ENCODE measurements at places on chromosomes 12 and 14. TPM values are rescaled to one million over a fixed set of nuclear protein-coding genes. Genes with fewer than 3 reads are reported as not detected.

Gene ESYT1
- 251 TPM for total RNA-seq

Gene GPRC5D
- not detected for total RNA-seq

Gene ACVRL1
- not detected for total RNA-seq

Gene CLEC1A
- not detected for total RNA-seq

Gene RGS6
- not detected for total RNA-seq

Gene SERPINA12
- not detected for total RNA-seq

Gene MFAP5
- total RNA-seq, result not detected

Gene SOCS2
- 40.7 TPM for total RNA-seq

Gene CEP290
- total RNA-seq, result 18.2 TPM

Gene SERPINA5
- total RNA-seq, result not detected

Gene JPH4
- not detected for total RNA-seq

Gene TAS2R31
- total RNA-seq, result 2.9 TPM

GRCh38 chr14:87644689-87645088 is 348.3 kb downstream of the GALC start:
- no peak for DNase-seq

GRCh38 chr14:94361682-94362081 is 26.7 kb downstream of the SERPINA1 start:
- DNase-seq, result no peak

- no peak for DNase-seq
Measured at GRCh38 chr12:19643635-19644034, 204.3 kb downstream of the AEBP2 start.

DNA sequence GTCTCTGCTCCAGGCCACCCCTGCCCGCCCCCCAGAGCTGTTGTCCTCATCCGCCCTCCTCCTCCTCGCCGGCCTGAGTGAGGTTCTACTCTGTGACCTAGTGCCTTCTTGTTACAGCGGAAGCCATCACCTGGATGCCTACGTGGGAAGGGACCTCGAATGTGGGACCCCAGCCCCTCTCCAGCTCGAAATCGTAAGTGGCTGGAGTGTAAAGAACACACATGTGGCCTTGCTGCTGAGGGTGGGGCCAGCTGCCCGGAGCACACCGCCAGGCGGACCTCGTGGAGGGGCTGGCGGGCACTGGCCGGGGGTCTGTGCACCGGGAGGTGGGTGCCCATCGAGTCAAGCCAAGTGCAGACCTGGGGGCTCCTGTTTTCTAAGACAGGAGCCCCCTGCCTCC is 19.4 kb downstream of the MEG3 start:
- no peak for DNase-seq

- DNase-seq, result no peak
Measured at GRCh38 chr14:36418937-36419336, 98.5 kb upstream of the MBIP start.

GRCh38 chr14:75281654-75282019 is 3.0 kb downstream of the FOS start:
- no peak for DNase-seq

DNA sequence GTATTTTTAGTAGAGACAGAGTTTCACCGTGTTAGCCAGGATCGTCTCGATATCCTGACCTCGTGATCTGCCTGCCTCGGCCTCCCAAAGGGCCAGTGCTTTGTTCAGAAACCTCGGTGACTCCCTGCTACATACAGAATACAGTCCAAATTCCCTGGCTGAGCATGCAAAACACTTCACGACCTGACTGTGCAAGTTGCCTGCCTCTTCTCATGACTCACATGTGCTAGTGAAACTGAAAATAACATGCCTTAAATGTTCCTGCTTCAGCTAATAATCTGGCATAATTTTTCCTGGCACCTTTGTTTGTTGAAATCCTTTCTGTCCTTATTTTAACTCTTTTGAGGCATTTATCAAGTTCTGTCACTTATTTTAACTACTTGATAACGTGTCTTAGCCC is 8.2 kb downstream of the DMAC2L start:
- no peak for DNase-seq

- no peak for DNase-seq
Measured at GRCh38 chr12:23909551-23909950, 39.9 kb downstream of the SOX5 start.

DNA sequence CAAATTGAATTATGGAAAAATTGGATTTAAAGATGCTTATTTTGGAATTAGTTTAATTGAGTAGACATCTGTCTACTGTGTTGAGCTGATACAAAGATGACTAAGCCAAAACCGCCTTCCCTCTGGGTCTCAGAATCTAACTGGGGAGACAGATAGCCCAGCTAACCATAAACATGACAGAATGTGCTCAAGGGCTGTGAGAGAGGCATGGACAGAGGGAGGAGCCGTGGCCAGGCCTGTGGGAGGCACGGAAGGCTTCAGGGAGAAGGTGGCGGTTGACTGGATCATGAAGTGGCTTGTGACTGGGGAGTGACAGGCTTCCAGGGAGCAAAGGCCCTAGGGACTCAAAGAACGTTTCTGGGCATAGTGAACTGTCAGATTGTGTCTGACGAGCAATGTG is 74.6 kb downstream of the DACT1 start:
- DNase-seq, result no peak

DNA sequence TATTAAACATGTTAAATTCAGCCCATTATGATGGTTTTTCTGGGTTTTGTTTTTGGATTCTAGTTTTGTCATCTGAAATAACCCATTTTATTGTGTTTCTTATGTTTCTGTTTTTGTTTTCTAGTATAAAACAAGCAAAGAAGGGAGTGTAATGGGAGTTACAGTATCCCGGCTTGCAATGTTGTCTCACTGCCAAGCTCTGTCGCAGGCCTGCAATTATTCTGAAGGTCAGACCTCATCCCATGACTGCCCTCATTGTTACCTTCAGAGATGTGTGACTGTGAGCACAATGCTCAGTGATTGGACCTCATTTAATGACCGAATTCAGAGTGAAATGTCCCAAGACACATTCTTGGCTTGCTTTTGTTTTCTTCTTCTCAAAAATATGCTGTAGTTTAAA is 73.0 kb upstream of the ATF1 start:
- no peak for DNase-seq

- no peak for DNase-seq
Measured at GRCh38 chr12:30850684-30851083, 75.9 kb upstream of the TSPAN11 start.

DNA sequence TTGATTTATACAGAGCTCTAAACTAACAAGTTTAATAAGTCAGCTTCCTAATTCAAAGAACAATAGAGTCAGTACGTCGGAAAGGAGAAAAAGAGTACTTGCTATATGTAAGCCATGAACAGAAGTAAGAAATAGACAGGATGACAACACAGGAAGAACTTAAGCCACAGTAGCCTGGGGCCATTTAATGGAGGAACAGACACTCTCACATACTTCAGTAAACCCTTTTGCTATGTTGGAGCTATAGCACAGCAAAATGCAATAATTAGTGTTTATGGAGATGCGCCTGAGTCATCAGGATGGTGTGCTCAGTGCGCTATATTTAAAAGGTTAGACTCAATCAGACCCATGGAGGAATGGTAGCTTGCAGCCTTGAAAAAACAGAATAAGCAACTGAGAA is 61.0 kb downstream of the SRGAP1 start:
- DNase-seq, result no peak

GRCh38 chr12:19411234-19412204 is 27.8 kb upstream of the AEBP2 start:
- no peak for DNase-seq

DNA sequence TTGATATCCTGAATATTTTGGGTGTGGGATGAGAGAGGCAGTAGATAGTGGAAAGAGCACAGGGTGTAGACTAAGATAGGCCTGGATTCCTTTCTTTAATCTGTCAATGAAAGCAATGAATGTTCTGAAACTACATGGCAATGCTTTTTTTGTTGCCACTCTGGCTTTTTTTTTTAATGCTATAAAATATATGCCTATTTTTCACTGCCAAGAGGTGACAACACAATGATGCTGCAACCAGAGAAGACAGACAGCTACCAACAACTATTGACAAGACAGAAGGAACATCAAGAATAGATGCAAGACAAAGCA is 9.4 kb downstream of the ANG start:
- DNase-seq, result no peak

DNA sequence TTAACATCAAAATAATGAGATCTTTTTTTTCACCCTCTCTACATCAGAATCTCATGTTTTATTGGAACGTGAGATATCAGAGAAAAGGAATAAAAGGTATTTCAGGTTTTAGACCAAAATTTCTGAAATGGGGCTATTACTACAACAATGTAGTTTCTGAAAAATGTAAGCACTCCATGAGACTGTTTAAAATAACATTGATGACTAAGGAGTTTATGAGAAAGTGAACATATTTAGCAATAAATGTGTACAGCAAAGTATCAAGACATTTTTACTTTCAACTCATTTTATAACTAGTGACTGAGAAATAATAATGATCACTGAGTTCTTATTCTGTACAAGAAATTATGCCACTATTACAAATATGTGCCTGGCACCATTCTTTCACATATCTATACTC is 39.3 kb upstream of the ABCC9 start:
- no peak for DNase-seq

- no peak for DNase-seq
Measured at GRCh38 chr12:12636641-12637040, 25.0 kb downstream of the CREBL2 start.

- DNase-seq, result no peak
Measured at GRCh38 chr14:23357261-23357660, 4.6 kb upstream of the SLC22A17 start.

- DNase-seq, result no peak
Measured at GRCh38 chr14:76015668-76016067, 30.1 kb downstream of the IFT43 start.
